Common myeloid progenitor, CD34-positive (primary cell): ENCODE measurements at places on chromosomes 5 and 9.

- no peak for DNase-seq
These were observed 3.6 kb downstream of the SUSD3 start for GRCh38 chr9:93061791-93062763.

DNA sequence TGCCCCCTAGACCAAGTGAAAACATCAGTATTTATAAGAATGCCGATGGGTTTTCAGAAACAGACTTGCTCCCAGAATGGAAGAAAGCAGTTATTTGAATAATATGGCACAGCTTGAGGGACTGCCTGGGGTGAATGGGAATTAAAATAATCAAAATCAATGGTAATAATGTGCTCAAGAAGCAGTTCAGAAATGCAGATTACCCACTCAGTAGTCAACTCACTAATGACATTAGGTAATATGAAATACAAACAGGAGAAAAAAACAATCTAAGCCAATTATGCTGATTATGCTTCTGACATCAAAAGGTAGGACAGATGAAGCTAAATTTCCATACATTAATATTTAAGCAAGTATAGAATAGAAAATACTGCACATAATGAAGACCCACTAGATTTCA lies 179.3 kb downstream of the ENC1 start:
- no peak for DNase-seq

- no peak for DNase-seq
These were observed 100.1 kb downstream of the PSAT1 start for GRCh38 chr9:78397045-78397444.

DNA sequence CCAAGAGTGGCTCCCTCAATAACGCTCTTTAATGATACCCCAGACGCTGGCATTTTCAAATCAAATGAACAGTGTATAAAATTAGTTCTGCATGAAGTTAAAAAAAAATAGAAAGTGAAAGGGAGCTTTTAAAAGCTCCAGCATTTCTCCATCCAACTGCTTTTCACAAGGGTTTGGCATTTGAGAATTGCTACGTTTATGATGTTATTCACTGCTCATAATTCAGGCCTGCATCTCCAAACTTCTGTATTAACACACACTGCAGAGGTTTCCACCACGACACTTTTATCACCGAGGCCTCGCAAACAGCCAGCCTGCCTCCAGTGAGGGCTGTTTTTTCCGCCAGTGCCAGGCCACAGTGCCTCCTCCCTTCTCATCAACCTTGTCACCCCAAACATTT lies 205.5 kb upstream of the EFNA5 start:
- DNase-seq, result no peak

DNA sequence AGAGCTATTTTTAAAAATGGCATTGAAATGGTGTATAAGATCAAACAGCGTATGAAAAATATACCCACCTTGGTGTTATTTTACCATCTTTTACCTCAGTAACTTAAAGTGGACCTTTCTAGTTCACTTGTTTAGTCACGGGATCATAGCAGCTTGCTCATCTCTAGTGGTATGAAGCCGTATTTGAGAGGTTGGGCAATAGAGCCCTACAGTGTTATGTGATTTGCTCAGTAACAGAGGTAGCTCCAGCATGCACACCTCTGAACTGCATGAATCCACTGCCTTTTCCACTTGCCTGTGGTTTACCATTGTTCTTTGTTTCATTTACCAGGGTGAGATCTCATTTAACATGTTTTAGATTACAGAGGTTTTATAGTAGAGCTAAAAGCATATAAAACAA lies 134.4 kb downstream of the ATG10 start:
- DNase-seq, result peak; percentile 35

GRCh38 chr5:12169536-12169935 lies 265.3 kb upstream of the CTNND2 start:
- DNase-seq, result no peak

DNA sequence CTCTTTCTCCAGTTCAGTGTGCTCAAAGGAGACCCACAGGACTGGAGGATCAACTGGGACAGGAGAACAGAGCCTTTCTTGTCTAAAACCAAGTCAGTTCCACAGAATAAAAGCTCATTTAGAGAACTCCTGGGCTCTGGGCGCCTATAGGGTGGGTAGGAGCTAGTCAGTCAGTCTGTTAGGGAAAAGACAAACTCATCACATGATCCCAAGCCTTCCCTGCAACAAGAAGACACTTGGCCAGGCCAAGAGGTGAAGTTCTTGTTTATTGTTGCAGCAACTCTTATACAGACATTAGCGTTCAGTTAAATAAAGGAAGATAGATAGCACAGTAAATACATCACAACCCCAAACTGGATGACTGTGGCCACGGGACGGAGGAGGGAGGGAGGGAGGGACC lies 102.3 kb downstream of the ENTREP1 start:
- no peak for DNase-seq

DNA sequence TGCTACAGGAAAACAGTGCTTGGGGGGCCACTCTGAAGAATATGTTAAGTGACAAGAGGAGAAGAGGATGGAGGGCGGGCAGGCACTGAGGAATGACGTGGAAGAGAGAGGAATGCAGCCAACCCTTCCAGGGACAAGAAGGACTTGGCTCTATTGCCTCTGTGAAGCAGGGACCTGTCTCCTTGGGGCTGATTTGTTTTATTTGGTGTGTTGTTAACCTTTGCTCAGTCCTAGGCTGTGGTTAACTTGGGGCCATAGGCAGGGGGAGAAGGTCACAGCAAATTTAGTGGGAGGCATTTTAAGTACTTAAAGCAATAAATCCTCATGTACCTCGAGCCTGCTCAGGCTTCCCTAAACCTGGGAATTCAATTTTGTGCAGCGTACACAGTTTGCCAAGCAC lies 39.9 kb downstream of the KIF4B start:
- DNase-seq, result no peak

DNA sequence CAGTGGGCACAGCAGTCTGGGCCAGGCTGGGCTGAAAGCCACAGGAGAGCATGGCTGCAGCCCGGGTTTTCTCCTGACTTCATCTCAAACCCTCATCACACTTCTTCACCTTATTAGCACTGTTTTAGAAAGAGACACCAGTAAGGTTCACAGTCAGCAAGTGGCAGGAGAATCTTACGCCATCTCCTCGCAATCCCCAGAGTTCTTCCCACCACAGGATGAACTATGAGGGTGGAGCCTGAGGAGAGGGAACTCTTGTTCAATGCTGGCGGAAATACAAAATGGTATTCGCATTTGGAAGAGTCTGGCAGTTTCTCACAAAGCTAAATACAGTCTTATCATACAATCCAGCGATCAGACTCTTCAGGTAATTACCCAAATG lies 14.7 kb downstream of the BICD2 start:
- DNase-seq, result no peak

DNA sequence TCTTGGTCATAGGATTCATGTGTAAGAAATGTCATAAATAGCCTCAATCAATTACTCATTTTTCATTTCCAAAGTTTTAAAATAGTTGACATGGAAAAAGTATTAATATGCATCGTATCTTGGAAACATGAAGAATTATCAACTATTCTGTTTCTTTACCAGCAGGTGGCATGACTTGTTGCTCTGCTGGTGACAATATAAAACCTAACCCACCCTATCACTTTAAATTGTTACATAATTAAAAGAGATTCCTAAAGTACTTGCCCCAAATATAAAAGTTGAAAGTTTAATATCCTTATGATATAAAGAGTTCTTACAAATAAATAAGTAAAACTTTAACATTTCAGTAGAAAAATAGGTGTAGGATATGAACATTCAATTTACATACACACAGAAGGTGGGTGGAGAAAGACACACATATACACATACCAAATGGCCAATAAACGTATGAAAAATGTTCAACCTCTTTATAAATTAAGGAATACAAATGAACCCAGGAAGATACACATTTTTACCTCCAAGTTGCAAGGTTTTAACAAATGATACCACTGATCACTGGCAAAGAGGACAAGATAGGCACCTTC lies 30.6 kb downstream of the MAP1B start:
- DNase-seq, result peak; percentile 50
